NCI-H187 treated with DMSO at 0.1 percent for 48 hours (cell line): ENCODE measurements at places on chromosomes 5 and 9.

GRCh38 chr9:20200991-20201431 lies 412.2 kb upstream of the SLC24A2 start:
- DNase-seq, result no peak

- no peak for DNase-seq
These were observed 15.7 kb upstream of the TSSK1B start for GRCh38 chr5:113450462-113450861.

DNA sequence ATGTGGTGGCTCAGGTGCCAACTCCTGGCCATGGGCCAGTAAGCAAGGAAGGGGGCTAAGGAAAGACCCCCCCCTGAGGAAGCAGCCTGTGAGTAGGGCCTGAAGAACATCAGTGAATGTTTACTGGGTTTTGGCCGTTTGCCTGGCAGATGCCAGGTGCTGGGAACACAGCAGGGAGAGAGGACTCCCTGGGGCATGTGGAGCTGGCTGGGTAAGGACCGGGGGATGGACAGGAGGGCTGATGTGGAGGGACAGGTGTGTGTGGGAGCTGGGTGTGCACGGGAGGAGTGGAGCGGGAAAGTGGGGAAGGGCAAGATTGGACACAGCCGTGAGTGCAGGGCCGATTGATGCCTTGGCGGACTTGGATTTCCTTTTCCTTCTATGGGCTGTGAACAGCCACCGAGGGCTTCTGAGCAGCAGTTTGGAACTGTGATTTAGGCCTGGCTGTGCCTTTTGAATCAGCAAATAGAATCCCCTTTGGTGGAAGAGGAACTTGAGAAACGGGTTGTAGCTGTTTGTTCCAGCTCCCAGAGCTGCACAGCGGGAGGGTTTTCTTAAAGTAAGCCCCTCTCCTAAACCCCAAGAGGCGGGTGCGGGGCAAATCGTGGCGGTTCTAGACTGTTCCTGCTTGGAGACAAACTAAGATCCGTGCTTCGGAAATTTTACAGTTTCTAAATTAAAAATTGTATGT lies 3.1 kb downstream of the HMCN2 start:
- DNase-seq, result no peak

DNA sequence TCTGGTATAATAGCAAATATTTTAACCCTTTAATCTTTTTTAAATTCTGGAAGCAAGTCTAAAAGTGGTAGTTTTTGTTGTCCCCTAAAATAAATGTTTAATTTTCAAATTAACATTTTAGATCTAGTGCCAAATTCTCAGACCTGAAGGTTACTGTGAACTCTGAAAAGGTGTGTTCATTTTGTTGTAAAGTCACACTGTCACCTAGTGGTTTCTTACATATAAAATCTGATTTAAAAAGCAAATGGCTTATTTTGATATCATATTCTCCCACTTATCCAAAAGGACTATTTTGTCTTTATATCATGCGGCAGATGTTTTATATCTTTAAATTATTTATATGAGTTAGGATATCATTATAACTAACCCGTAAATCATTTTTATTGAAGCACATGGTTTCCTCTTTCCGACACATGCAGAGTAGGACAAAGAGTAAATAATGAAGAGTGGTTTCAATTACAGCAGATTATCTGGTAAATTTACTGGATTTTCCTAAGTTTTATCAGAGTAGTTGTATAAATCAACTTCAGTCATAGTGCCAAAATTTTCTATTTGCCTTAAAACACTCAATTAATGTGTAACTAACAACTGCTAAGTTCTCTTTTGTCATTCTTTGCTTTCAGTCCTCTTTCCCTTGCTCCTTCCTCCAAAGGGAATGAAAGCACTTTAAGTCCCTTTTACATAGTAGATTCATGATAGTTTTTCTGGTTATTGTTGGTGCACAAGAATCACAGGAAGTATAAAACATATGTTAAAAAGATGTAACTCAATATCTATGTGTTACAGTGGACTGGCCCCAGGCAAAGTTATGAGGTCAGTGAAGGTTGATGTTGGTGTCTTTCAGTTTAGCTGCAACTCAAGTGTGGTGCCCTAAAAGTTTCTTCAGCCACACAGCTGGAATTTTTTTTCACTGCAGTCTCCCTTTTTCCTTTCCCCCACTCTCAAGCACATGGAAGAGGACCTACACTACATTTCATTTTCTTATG lies 189.6 kb downstream of the COX7C start:
- no peak for DNase-seq

DNA sequence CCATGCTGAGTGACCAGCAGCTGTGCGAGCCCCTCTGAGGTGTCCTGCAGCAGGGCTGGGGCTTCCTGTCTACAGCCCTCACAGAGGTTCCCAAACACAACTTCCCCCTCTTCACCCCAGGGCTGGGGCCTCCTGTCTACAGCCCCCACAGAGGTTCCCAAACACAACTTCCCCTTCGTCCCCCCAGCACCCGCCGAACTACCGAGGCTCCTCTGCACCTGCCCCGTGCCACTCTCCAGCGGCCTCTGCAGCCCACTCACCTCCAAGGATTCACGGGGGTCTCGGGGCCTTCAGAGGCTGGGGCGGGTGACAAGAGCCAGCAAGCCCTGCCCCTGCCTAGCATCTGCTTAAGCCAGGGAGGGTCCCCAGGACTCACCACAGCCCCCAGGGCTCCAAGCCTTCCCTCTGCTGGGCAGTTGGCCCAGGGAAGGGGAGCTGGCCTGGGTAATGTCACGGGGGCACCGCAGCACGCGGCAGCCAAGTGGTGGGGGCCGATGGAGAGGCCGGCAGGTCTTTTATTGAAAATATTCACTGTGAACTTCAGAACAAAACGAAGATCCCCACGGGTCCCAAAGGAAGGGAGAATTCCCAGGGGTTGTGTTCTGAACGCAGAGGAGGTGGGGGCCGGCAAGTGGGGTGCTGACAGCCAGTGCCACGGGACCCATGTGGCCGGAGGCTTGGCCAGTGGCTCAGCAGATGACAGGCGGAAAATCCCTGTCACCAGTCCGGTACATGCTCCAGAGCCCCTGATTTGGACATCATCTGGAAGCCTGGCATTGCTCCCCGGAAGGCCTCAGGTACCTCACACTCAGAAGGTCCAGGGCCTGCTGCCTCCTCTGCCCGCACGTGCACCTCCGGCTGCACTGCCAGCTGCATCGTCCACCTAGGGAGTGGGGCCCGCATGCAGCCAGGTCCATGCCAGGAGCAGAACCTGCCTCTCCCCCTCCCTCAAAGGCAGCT lies 125.3 kb downstream of the ADAMTS2 start:
- no peak for DNase-seq

- DNase-seq, result no peak
These were observed 35.6 kb downstream of the DAB2IP start for GRCh38 chr9:121686930-121687541.

- DNase-seq, result no peak
These were observed 379.4 kb downstream of the PRR16 start for GRCh38 chr5:120843390-120843980.

DNA sequence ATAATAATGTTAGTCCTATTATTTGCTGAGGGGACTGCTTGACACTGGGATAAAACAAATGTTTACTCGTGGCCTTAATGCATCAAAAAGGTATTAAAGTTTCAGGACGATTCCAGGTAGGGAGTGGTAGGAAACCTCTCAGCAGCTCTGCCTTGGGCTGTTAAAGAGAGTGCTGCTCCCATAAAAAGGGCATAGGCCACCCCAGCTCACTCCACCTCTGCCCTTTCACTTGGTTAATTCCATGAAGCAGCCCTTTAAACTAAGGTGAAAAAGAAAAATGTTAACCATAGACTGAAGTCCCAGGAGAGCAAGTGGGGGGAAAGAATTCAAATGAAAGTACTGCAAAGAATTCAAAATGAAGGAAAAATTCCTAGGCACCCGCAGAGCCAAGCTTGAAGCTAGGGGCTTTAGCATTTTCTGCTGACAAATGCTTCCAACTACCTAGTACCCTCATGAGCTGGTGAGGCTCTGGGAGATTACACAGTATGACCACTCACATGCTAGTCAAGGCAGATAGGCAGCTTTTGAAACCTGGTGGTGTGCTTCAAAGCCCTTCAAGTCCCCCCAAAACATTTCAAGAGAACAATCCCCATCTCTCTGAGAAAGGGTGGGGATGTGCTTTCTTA lies 8.5 kb downstream of the KLF9 start:
- DNase-seq, result no peak
